ENCODE measurements at places on chromosomes 7 and 10.
A peak's percentile ranks its signal among the peaks of the same experiment; 100 is the strongest.

- DNase-seq, result no peak
These were observed 247.6 kb downstream of the AUTS2 start for GRCh38 chr7:69845721-69846495.

GRCh38 chr10:22554461-22555182, 159.8 kb downstream of the PIP4K2A start:
- DNase-seq, result no peak

DNA sequence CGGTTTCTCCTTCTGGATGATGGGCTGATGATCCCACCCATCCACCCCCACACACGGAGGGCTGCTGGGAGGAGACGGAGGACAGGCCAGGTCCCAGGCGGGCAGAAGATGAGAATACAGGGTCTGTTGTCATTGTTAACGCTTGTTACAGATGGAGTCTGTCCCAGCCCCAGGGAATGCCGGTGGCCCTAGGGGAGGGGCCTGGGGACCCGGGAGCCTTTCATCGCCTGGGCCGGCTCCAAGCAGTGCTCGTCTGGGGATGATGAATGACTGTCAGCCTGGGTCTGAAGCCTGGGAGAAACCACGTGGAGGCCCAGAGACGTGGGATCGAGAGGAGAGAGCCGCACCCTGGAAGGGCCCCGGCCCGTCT, 69.2 kb downstream of the UNCX start:
- DNase-seq, result no peak

DNA sequence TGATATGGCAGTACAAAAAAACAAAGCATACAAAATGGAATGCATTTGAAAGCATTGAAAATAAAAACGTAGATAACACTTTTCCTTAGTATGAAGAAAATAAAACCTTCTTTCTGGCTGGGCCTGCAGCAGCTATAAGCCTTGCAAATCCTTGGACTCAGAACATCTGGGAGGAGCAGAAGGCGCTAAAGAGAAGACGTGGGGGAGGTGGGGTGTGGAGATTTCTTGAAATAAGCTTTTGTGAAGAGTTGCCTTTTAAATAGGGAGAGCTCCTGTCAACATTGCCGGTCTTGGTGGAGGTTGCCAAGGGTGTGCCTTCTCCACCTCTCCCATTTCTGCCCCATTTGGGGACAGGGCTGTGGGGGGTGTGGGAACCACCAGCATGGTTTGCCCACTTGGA, 128.7 kb downstream of the TMEM178B start:
- no peak for DNase-seq

DNA sequence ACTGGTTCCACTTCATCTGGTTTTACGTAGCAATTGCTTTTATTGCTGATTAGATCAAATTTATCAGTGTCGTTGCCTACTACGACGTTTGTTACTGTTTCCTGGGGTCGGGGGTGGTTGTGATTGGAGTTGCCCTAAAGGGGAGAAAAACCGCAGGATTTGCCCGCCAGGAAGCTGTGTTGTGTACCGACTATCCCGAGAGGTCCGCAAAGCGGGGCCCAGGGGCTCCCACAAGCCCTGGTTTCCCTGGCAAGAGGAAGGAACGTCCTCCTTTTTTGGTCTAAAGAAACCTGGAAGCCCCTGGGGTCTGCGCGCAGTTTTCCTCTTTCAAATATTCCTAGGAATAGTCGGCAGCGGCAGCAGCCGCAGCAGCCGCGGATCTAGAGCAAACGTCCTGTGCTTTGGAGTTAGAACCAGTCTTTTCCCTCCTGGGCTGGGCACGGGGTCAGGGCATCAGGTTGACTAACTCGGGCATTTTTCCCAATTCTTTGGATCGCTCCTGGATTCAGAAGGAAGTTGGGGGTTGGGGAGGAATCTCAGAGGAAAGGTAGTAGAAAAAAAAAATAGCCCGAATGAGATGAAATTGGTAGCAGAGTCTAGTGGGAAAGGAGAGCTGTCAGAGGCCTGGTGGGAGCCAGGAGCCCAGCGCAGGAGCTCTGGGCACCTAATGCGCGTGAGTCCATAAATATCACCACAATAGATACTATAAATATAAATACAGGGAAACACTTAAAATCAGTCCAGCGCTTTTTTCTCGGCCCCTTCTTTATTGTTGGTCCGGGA, 4.6 kb downstream of the VAX1 start:
- no peak for DNase-seq

DNA sequence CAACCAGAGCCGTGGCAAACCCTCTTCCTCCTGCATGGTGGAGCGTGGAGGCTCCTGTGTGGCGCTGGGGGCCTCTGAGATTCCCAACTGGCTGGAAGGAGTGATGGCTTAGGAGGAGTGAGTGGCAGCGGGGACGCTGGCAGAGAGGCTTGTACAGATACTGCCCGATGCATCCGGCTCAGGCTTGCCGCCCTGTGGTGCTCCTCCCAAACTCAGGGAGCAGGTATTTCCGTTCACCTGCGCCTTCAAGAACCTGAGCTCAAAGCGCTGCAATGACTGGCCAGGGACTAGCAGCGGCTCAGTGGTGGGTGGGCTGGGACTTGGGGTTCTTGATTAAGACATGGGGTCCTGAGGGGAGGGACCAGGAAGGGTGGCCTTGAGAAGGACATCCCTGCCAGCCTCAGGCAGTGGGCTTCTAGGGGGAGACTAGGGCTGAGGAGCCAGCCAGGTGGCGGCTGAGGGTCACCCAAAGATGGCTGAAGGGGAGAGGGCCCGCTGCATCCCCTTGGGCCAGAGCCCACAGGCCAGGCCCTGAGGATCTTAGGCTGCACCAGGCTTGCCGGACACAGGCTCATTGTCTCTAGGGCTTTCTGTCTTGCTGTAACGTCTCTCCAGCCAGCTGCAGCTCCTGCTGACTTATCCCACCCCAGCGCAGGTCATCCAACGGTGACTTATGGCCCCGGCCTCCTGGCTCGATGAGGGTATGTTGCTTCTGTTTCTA, 3.2 kb downstream of the ZNF775 start:
- DNase-seq, result no peak

DNA sequence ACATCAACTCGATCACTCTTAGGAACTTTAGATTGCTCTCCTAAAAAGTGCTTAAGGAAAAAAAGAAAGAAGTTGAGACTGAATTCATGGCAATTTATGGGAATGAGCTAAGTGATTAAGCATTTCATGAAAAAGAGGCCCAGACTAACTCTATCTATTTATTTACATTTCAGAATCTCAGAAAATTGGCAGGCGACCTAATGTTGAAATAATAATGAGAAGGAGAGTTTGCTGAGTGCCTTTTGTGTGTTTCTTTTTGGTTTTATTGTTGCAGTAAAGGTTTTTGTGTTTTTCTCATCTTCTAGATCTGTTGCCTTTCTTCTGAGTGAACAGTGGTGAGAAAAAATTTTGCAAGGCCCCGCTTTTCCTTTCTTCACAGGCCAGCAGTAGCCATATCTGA, 3.8 kb downstream of the GRK5 start:
- no peak for DNase-seq

- DNase-seq, result peak; percentile 40
These were observed 425.4 kb downstream of the RPS24 start for GRCh38 chr10:78458983-78459638.

GRCh38 chr7:40580776-40581175, 446.0 kb downstream of the SUGCT start:
- no peak for DNase-seq

DNA sequence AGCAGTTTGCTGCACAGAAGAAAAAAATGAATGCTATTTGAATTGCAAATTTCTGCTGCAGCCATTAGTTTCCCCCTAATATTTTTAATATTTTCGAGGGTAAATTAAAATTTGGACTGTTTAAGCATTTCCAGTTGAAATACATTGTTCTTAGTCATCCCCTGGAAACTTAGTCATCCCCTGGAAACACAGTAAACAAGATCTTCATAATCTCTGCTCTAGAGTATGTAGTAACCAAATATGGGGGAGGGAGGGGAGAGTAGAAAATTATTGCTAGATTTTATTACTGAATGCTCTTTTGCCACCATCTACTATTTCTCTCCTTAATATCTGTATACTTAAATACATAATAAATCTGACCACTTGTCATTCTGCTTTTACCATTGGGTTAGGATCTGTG, 1053.3 kb downstream of the SORCS1 start:
- DNase-seq, result no peak

GRCh38 chr7:129845178-129845971, 107.4 kb downstream of the UBE2H start:
- DNase-seq, result peak; percentile 81

GRCh38 chr7:64947252-64948000, 43.4 kb downstream of the ZNF117 start:
- DNase-seq, result peak; percentile 7

DNA sequence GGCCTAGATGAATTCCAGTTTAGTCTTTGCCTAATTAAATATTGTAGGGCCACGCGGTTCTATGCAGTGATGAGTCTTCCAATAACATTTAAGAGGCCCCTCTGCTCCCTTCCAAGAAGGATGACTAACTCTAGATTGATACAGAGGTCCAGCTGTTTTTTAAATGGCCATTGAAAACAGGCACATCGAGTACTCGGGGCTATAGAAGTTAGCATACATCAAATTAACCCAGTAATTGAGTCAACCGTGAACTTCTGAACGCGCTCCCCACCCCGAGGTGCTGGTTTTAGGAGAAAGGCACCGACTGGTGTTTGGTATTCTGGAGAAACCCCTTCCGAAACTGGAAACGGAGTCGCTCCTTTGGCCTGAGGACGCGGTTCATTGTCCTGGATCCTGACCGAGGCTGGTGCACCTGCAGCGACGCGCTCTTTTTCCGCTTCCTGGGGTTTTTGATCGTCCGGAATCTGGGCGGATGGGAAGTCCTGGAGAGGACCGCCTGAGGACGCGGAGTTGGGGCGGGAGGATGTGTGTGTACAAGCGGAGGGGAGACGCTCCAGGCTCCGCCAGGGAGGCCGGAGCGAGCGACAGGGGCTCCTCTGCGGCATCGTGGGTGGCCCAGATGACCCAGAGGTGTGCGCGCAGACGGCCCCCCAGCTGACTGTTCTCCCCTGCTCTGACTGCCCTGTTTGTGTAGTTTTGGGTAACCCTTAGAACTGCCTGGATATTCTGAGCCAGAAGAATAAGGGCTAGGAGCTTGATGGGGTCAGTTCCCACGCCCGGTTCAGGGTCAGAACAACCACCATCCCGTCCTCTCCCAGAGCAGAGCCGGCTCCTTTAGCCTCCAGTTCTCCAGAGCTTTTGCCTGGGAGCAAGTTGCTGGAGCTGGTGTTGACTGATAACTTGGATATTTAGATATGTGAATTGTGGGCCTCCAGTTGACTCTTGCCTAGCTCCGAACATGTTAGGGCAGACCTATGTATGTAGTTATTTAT, 711 bp downstream of the FAM221A start:
- DNase-seq, result peak; percentile 46

DNA sequence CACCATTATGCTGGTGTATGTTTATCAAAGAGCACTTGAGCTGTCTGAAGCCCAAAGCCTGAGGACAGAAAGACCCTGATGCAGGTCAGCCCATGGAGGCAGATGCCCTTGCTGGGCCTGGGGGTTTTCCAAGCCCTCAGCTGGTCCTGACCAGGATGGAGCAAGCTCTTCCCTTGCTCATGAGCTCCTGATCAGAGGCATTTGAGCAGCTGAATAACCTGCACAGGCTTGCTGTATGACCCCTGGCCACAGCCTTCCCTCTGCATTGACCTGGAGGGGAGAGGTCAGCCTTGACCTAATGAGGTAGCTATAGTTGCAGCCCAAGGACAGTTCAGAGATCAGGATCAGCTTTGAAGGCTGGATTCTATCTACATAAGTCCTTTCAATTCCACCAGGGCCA, 13.0 kb downstream of the AQP1 start:
- no peak for DNase-seq

GRCh38 chr7:132318352-132319318, 257.6 kb downstream of the PLXNA4 start:
- DNase-seq, result peak; percentile 85

DNA sequence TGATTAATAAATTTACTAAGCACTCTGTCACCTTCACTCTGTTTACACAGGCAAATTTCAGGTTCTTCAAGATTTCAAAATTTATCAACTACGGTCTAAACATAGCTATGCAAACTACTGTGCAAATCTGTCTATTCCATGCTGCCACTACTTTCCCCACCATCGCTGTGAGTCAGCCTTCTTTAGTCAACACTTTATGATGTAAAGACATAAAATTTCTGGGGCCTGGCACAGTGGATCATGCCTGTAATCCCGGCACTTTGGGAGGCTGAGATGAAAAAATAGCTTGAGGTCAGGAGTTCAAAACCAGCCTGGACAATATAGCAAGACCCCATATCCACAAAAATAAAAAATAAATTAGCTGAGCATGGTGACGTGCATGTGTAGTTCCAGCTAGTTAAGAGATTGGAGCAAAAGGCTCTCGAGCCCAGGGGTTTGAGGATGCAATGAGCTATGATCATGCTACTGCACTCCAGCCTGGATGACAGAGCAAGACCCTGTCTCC, 42.6 kb downstream of the CNOT4 start:
- no peak for DNase-seq

DNA sequence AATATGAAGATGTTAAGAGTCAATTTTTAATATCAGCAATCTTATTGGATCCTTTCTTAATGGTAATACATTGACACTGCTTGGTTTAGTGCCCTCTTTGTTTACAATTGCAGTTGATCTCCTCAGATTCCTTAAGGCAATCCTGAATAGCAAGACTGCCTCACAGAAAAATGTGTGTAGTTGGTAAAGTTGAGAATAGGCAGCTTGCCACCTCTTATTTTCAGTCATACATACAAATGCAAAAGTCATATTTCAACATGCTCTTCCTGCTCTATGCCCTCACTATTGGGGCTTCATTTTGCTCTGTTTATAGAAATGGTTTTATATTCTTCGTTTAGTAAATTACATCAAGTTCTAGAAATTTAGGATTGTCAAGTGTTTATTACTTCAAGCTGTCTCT, 661.1 kb upstream of the ANKRD30A start:
- DNase-seq, result no peak

DNA sequence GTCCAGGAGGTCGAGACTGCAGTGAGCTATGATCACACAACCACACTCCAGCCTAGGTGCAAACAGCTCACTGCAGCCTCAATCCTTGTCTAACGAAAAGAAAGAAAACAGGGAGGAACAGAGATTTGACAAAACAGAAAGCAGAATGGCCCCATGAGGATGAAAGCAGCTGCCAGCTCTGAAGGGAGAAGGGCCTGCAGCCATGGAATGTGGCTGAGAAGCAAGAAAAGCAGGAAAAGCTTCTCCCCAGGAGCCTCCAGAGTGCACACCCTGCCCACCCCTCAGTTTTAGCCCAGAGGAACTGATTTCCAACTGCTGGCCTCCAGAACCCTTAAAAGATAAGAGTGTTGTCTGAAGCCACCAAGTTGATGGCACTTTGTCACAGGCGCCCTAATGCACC, 13.0 kb downstream of the ESYT2 start:
- no peak for DNase-seq

Data from myocyte (in vitro differentiated cells).